ENCODE measurements at places on chromosomes 4 and X.

GRCh38 chr4:163544407-163545038 is 50.0 kb downstream of the TMA16 start:
- DNase-seq: peak; percentile 22

DNA sequence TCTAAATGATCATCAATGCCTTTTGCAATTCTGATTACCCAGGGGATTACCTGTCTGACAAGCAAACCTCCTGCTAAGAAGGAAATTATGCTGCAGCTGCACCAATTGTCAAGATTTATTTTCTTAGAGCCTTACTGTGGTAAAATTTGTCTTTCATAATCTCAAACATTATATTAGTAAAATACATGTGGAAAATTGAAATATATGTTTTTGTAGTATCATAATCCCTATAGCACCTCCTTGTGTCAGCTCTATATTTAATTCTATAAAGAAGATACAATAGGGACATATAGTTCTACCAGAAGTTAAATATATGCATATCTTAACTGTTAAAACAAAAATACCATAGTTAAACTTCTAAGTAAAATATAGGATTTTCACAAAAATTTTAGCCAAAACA is 655.6 kb upstream of the PCDH10 start:
- DNase-seq: no peak

- no peak for DNase-seq
Observed at GRCh38 chr4:57287687-57288604, 177.8 kb upstream of the IGFBP7 start.

DNA sequence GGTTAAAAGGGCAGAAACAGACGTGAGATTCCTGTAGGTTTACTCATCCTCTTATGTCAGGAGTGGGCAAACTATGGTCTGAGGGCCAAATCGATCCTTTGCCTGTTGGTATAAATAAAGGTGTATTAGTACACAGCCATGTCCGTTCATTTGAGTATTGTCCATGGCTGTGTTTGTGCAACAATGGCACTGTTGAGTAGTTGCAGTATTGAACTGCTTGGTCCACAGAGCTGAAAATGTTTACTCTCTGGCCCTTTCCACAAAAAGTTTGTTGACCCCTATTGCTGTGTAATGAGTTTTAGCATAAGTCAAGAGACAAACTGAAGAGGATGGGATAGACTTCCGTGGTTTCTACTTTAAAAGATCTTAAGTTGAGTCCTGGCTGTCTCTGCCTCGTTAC is 59.0 kb upstream of the MID1 start:
- DNase-seq: no peak

- DNase-seq: no peak
Observed at GRCh38 chr4:112895811-112896608, 153.4 kb upstream of the ANK2 start.

DNA sequence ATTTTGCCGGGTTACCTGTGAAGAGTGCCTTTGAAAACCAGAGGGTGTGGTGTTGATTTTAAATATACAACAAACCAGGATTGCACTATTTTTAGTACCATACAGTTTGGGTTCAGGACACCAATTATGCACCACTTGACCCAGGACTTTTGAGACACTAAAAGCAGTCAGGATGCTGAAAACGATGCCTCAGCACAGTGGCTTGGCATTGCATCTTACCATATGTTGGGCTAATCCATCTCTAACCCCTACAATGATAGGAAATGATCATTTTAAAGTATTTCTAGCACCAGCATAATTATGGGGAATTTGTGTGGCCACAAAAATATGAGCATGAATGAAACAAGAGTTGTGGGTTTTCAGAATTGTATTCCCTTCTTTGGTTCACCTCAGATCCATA is 4.1 kb downstream of the IBSP start:
- DNase-seq: no peak

- peak; percentile 49 for DNase-seq
Observed at GRCh38 chrX:154333837-154334271, 38.3 kb downstream of the TKTL1 start.

- no peak for DNase-seq
Observed at GRCh38 chr4:129094347-129094746, 1.0 kb upstream of the SCLT1 start.

DNA sequence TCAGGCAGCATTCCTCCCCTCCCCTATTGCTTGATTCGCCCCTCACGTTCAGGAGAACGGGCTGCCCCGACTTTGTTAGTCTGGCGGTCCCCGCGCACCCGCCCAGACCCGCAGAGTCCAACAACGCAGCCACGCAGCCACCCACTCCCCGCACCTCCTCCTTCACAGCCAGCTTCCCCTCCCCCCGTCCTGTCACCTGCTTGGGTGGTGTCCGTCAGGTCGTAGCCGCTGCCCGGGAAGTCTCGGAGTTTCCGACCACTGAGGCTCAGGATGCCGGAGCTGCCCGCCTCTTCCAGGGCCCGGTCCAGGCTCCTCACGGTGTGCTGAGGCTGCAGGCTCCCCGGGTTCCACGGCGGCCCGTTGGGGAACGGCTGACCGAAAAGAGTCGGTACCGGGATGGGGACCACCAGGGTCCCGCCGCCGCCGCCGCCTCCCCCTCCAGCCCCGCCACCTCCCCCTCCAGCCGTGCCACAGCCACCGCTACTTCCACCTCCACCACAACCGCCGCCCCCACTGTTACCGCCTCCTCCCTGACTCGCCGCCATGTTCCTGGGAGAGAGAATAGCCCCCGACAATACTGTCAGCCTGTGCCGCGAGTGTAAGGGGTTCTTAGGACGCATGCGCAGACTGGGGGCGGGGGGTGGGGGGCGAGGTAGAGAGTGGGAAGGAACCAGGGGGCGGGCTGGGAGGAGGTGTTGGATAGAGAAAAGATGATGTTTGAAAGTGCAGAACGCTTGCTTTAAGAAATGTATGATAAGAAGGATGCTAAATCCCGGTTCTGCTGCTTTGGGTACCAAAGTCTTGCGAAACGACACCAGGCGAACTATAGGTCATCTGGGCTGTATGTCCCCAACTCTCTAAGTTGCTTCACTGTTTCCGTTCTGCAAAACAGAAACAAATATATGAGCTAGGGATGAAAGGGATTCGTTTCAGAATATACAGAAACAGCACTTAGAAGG is at the start of gene LRCH2:
LRCH2 (minus strand) TSS at position 600 of the 959 bp plus-strand sequence; CDS start at position 545, 55 bp downstream.
- DNase-seq: no peak

DNA sequence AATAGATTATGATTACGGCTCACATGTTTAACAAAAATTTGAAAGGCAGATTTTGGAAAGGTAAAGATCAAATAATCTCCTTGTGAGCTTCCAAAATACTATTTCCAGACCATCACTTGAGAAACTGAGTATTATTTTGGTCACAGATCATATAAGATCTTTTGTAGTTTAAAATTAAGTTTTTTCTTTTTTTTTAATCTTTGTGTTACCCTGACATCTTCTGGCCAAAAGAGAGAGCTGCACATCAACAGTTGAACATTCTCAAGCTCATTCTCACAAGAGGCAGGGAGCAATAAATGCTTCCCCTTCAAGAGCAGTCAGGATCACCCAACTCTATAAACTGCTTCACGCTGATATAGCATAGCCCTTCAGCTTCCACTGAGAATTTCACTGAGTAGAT is 15.9 kb downstream of the TMEM192 start:
- no peak for DNase-seq

DNA sequence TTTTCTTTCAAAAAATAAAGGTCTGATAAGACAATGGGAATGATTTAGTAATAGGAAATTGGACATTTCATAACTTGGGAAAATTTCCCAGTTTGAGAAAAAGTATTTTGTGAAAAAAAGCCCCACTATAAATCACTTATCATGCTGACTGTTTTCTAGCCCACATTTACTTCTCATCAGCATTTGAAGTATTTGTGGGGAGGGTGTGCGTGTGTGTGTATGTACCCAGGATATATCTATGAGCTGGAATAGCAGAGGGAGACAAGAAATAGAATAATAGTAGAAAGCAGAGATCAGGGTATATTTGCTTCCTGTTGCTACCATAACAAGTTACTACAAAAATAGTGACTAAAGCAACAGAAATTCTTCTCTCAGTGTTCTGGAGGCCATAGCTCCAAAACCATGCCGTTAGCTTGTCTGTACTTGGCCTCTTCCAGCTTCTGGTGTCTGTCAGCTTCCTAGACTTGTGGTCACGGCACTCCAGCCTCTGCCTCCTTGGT is 139.8 kb downstream of the PTTG2 start:
- no peak for DNase-seq

- DNase-seq: no peak
Observed at GRCh38 chrX:97882306-97882705, 998.6 kb downstream of the RPA4 start.
